ENCODE measurements at places on chromosomes 7 and 10.

- no peak for DNase-seq
Observed at GRCh38 chr10:100516847-100517246, 2.8 kb downstream of the SEC31B start.

DNA sequence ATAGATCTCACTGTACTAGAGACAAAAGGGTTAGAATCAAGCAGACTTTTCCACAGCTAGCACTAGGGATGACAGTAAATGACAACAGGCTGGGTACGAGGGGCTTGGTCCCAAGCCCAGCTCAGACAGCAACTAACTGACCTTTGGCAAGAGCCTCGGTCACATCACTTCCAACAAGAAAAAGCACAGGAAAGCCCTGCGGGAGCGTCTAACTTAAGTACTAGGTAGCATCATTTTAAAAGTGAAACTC, 22.8 kb downstream of the CALML3 start:
- no peak for DNase-seq

GRCh38 chr10:78464856-78465267, 431.2 kb downstream of the RPS24 start:
- no peak for DNase-seq

DNA sequence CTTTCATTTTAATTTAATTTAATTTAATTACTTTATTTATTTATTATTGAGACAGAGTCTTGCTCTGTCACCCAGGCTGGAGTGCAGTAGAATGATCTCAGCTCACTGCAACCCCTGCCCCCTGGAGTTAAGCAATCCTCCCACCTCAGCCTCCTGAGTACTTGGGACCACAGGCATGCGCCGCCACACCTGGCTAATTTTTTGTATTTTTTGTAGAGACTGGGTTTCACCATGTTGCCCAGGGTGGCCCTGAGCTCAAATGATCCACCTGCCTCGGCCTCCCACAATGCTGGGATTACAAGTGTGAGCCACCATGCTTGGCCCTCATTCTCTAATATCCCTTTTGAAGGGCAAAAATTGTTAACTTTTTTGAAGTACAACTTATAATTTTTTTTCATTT, 92.9 kb downstream of the XRCC2 start:
- DNase-seq, result no peak

GRCh38 chr7:40765639-40766038, 630.8 kb downstream of the SUGCT start:
- DNase-seq, result no peak

GRCh38 chr7:111931016-111931517, 275.1 kb downstream of the DOCK4 start:
- no peak for DNase-seq

DNA sequence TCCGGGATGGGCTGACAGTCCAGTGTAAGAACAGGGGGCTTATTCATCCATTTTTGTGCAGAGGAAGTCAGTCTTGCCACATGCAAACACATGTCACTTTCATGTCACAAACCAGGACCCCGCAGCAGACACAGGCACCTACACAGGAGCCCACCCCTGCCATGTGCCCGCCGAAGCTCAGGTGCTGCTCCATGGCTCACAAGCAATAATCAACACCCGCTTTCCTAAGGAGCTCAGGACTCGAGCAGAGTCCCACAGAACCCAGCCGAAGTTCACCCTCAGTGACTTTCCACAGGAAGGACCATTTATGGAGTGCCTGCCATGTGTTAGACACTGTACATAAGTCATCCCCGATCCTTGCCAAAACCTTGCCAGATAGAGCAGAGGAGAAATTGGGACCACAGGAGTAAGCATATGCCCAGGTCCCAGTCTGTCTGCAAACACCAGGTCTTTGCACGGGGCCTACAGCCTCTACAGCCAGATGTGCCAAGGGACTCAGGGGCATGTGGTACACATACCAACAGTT, 99.4 kb downstream of the EBF3 start:
- no peak for DNase-seq

DNA sequence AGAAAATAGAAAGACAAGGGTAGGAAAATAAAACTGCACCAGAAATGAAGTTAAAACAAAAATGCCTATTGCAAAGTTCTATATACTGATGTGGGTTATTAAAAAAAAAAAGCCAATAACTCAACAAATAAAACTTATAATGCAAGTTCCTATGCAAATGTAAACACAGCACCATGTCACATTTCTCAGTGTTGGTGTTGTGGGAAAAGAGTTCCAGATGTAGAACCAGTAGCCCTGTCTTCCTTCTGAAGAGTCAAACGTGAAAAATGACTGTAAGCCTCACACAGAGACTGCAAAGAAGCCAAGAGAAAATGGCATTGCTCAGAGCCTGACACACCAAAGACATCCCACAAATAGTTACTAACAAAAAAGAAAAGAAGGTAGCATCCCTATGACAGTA, 10.1 kb downstream of the PON2 start:
- DNase-seq, result no peak

- no peak for DNase-seq
Observed at GRCh38 chr7:79828866-79829265, 305.8 kb upstream of the GNAI1 start.

DNA sequence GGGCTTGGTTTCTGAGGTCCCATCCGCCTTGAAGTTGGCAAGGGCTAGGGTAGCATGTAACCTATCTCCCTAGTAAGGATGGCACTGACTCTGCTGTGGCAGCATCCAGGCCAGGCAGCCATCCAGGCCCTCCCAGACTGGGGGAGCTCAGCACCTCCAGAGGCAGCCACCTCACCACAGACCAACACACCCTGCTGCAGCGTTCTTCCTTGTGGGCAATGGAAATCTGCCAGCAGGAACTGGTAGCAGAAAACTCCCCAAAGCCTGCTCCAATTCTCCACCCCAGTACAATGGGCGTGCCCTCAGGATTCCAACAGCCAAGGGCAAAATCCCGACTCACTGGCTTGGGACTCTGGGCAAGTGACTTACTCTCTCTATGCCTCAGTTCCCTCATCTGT, 27.5 kb downstream of the DLG5 start:
- DNase-seq, result no peak

DNA sequence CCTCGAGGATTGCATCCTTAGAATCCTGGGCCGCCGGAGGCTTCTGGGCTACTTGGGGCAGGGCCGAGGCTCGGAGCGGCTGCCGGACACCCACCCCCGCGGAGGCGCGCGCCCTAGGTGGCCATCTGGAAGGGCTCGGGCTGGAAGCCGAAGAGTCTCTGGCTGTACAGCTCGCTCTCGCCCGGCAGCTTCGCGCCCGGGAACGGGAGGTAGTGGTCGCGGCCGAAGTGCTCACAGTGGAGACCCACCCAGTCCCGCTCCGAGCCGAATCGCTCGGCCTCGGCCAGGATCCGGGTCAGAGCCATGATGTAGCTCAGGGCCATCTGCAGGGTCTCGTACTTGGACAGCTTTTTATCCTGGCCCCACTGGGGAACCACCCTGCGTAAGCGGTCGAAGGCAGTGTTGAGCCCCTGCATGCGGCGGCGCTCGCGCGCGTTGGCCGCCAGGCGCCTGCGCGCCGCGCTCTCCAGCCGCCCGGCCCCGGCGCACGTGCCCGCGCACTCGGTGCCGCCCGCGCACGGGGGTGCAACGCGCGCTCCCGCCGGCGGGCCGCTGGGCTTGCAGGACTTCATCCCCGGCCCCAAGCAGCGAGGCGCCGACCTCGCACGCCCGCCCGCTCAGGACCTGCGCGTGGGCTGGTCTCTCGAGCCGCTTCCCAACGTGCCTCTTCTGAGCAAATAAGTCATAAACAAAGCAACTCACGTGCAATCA, 652 bp downstream of the ATOH7 start:
- no peak for DNase-seq
